Large intestine (tissue), 12 donors: ENCODE measurements at places on chromosomes 1 and 21. TPM values are rescaled to one million over a fixed set of nuclear protein-coding genes. Genes with fewer than 3 reads are reported as not detected.

DNA sequence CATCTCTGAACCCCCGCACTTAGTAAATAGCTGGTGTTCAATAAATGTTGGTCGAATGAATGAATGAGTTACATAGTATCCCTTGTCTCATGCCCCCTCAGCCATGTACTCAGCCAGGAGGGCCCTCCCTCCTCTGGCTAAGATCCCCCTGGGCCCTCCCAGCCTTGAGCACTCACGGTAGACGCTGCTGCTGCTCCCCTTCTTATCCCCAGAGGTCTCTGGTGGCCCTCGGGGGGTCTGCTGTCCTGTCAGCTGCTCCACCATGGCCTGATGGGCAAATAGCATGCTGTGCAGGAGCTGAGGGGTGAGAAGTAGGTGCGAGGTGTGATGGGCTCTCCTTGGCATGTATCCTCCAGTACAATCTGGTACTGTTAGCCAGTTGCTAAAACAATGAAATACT, 1.9 kb downstream of the ETV3L start:
- no peak for DNase-seq

- DNase-seq: no peak
Observed at GRCh38 chr1:221856228-221857093, 114.6 kb upstream of the DUSP10 start.

DNA sequence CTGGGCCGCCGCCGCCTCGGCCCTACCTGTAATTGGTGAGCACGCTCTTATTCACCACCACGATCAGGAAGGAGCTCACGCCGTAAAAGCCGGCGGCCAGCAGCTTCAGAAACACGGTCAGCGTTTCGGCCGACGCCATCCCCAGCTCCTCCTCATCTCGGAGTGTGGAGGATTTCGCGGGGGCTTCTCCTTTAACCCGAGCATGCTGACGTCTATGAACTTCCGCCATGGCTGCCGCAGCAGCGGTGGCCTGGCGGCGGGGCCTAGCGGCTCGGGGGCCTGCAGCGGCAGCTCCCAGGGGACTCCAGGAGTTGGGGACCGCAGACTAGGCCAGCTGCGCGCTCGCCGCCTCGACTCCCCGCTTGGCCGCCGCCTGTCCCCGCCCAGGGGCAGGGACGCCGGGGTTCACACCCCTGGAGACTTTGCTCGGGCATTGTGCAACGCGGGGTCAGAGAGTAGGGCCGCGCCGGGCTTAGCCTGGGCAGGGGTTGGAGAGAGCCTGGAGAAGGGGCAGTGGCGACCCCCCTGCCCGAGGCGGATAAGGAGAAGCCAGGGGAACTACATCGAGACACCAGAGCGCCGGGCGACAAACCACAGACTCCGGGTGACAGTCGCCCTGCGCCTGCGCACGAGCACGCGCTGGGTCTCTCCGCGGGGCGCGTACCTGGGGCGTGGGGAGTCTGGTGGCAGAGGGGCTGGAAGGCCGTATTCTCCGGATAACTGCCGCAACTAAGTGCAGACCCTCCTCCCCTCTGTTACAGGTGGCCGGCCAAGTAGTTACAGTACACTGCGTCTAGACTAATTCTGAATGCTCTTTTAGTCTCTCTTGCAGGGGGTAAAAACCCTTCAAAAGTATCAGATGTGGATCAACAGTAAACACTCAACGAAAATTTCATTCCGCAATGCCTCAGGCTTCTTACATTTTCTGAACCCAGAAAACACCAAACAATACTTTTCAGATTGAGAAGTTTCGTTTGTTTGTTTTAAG, at the start of gene SLC35D1:
SLC35D1 (minus strand) TSS at position 364 of the 988 bp plus-strand sequence; CDS start at position 229, 135 bp downstream.
- peak; percentile 81 for DNase-seq

DNA sequence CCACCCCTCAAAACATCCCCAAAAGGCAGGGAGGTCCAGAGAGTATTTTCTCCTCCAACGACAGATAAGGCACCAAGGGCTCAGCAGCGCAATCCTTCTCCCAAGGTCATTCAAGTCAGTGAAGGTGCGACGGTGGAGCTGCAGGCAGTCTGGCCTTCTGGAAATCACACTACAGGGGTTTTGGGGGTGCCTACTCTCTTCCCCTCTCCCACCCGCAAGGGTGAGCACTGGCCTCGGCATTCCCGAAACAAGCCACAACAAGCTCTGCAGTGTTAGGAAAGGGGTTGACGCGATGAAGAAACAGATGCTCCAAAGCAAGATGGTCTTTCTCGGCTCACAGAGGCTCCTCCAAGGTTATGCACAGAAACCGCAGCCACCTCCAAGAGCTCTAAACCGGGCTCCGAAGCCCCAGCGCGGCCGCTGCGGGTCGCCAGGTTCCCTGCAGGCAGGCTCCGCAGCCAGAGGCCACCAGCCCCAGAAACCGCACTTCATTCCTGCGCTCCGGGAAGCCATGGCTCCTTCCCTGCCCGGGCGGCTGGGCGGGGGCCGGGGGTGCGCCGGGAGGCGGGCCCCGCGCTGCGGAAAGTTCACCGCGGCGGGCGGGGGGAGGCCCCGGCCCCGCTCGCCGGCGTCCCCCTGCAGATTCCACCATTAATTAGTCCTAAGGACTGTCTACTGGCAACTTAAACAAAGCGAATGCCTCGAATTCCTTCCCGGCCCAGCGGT, 1.1 kb downstream of the LUZP1 start:
- peak; percentile 82 for DNase-seq

DNA sequence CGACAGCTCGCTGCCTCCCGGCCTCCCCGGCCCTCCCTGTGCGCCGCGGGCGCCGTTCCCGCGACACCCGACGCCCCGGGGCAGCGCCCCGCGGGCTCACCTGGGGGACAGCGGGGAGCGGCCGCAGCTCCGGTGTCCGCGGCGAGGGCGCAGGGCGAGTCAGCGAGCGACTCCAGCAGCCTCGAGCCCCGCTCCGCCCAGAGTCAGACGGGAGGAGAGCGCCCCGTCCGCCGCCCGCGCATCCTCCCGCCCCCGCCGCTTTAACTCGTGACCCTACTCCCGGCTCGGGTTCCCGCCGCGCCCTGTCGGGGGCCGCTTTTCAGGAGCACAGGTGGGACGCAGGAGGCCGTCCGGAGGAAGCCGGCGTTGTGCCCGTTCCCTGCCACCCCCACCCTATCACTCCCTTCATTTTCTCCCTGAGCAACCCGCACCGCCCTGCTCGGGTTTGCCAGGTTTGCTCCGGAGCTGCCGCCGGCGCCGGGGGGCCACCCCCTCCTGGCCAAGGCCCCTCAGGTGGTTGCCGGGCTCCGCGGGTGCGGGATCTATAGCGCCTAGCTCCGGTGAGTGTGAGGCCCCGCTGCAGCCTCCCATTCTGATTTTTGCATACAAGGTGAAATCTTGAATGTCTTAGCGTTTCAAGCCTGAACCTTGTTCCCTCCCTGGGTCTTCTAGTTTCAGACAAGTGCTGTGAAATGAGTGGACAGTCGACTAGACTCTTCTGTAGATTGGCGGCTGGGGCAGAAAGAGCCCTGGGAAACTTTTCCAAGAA, at the start of gene MCOLN3:
MCOLN3 (minus strand) TSS at position 205 of the 769 bp plus-strand sequence. CDS start 3,140 bp downstream, outside the sequence.
- DNase-seq: peak; percentile 91

DNA sequence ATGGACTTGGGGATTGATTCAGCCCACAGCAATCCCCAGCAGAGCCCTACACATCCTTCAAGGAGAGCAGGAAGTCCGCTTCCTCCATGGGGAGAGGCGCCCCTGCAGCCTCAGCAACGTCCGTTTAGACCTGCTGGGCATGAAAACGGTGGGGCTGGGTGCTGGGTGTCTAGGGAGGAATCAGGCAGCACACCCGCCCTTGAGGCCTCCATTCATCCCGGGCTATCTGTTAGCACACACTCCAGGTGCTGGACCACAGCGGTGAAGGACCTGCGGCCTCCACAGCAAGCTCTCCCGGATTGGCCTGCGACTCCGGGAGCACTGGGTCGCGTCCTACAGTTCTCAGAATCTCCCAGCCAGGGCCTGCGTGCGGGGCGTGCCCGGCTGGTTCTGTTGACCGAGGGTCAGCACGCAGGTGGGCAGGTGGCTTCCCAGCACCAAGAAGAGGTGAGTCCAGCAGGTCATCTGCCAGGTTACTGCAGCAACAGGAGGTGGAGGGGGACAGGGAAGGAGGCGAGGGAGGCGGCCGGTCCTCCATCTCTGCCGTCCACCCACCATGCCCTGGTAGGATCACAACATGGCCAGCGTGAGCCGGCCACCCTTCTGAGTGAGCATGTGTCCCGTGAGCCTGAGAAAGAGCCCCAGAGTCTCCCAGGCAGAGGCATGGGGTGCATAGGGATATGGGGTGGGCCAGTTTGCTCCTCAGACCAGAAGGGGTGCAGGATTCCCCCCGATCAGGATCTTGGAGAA, 96.6 kb downstream of the RIPK4 start:
- no peak for DNase-seq

GRCh38 chr21:31580866-31581276, 78.6 kb upstream of the SOD1 start:
- peak; percentile 26 for DNase-seq

GRCh38 chr1:208247696-208248095, 3.5 kb upstream of the PLXNA2 start:
- no peak for DNase-seq

GRCh38 chr1:99886841-99887240, 36.7 kb downstream of the AGL start:
- DNase-seq: no peak

GRCh38 chr1:206668351-206668750, 16.4 kb upstream of the MAPKAPK2 start:
- DNase-seq: no peak

DNA sequence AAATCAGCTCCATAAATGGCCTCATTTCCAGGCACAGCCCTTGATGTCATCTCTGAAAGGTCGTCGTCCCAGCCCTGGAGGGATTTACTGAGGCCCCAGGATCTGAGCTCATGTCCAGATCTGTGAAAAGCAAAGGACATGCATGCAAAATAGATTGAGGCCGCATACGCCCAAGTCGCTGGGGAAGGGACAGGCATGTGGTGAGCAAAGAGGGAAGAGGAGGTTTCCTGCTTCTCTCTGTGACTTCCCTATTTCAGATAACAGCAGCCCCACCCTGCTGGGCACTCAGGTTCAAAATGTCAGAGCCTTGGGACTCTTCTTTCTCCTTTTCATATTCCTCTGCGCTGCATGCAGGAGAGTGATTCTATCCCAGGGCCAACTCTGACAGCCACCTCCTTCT, 197.2 kb downstream of the ADSS2 start:
- no peak for DNase-seq

- no peak for DNase-seq
Observed at GRCh38 chr1:20271498-20272400, 18.9 kb upstream of the VWA5B1 start.

DNA sequence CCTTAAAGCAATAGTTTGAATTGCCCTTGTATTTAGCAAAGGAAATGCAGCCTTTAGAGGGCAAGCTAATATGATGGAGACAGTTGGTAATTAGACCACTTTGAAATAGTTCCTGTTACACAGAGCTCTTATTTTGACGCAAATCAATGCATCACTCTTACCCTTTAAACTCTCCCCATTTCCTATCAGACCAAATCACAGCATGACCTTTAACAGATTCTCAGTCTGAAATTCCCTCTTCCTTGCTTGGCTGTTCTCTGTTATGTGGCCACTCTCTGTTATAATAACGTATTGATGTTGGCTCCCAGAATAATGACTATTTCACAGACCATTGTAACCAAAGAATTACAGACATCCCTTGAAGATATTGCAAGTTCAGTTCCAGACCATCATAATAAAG, 66.9 kb upstream of the NGF start:
- no peak for DNase-seq

DNA sequence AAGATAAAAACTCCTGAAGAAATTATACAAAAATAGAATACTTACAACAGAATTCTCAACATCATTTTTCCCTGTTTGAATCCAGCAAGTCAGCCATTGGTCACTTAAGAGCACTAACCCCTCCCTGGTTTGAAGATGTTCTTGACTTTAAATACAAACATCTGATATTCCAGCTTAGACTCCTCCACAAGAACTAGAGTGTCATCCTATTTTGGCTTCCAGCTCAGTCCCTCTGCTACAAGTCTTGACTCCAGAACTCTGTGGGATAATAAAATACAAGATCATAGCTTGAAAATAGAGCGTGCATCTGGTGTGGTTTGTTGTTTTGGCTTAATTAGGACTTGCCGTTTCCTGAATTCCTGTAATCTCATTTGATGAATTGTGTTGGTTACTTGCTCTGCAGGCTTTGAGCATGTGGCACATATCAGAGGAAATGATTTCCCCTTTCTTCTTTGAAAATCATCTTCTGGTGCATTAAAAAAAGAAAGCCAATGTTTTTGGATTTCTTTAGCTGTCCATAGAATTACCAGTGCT, 63.7 kb upstream of the DPT start:
- DNase-seq: no peak

- no peak for DNase-seq
Observed at GRCh38 chr1:113135460-113135859, 62.5 kb downstream of the LRIG2 start.

DNA sequence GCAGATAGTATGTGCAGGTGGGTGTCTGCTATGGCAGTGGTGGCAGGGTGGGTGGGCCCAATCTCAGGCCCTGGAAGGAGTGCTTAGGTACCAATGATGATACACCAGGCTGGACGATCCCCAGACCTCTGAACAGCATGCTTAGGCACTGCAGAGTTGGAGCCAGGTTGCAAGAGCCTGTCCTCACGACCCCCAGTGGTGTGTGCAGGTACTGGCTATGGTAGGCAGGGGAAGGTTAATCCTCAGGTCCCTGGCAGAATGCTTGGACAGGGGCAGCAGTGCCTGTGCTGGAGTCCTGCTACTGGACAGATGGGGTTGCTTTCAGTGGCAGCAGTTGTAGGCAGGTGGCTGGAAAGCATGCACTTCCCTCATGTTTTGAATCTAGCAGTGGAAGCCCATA, 100.5 kb upstream of the NEK7 start:
- DNase-seq: no peak

- no peak for DNase-seq
Observed at GRCh38 chr1:194730304-194730703, 1543.9 kb upstream of the B3GALT2 start.

DNA sequence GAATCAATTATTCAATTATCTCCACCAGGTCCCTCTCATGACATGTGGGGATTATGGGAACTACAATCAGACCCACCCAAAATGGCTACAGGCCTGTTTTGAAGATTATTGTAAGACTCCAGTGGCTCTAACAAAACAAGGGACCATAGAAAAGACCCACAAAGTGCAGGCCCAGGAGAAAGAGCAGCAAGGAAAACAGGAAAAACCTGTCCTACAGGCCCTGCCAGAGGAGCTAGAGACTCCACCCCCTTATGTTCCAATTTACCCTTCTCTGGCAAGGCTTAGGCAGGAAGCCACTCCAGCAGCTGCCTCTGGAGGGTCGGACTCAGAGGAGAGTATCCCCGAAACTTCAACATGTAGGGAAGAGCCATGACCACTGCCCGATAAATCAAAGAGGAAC, 96.5 kb downstream of the LIPI start:
- DNase-seq: no peak

- DNase-seq: no peak
Observed at GRCh38 chr1:155127967-155128754, 485 bp downstream of the EFNA1 start.

GRCh38 chr1:35364741-35365140, 96.2 kb downstream of the ZMYM4 start:
- DNase-seq: no peak

- peak; percentile 40 for DNase-seq
Observed at GRCh38 chr21:46188226-46189212, 4.3 kb upstream of the SPATC1L start.

- no peak for DNase-seq
Observed at GRCh38 chr21:33836408-33836807, 79.2 kb downstream of the ATP5PO start.

NES gene
- polyA plus RNA-seq: 26.5 TPM

MRPL55 gene
- polyA plus RNA-seq: 61.1 TPM

CSMD2 gene
- 0.36 TPM for polyA plus RNA-seq

OR2T35 gene
- not detected for polyA plus RNA-seq

BCL2L15 gene
- polyA plus RNA-seq: 22.8 TPM

LMX1A gene
- 1.3 TPM for polyA plus RNA-seq

IGSF9 gene
- 107 TPM for polyA plus RNA-seq

OR2AK2 gene
- not detected for polyA plus RNA-seq

KRTAP10-11 gene
- not detected for polyA plus RNA-seq

NR5A2 gene
- polyA plus RNA-seq: 36.5 TPM

TXLNA gene
- 33.7 TPM for polyA plus RNA-seq

FCGR3B gene
- polyA plus RNA-seq: 0.04 TPM
